ENCODE measurements at places on chromosomes 13 and 19.

- no peak for DNase-seq
Measured at GRCh38 chr13:49654011-49654410, 25.7 kb downstream of the ARL11 start.

GRCh38 chr19:55618426-55618825 is 5.9 kb downstream of the ZNF784 start:
- DNase-seq = no peak

DNA sequence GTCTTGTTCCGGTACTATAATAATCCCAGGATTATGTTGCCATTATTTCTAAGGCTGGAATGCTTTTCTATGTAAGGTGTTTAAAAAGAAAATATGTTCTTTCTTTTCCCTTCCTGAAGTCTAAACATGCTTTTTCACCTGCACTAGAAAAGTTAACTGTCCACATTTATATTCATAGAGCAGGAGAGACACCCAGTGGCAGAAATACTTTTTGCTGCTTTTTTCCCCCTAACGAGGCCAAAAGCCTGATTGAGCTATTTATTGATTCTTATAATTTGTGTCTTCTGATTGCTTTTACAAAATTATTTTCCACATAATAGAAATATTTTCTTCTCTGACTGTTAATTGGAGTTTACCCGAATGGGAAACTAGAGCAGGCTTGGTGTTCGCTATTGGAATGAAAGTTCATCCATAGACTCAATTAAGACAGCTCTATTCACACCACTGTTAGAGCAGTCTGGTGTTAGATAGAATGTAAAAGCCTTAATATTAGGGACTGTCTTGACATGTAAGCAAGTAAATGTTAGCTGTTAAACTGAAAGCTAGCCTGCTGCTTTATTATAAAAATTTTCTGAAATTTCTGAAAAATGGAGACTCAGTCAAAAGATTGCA is 15.8 kb downstream of the GPR180 start:
- peak; percentile 34 for DNase-seq

GRCh38 chr13:113460064-113460555 is 6.8 kb upstream of the ADPRHL1 start:
- DNase-seq = no peak

- peak; percentile 71 for DNase-seq
Measured at GRCh38 chr19:18401580-18402112, 4.2 kb upstream of the LRRC25 start.

- no peak for DNase-seq
Measured at GRCh38 chr13:58087566-58087965, 456.0 kb downstream of the PCDH17 start.
